NCI-H2081 (cell line): ENCODE measurements at places on chromosomes 2 and 18.
A peak's percentile ranks its signal among the peaks of the same experiment; 100 is the strongest.

DNA sequence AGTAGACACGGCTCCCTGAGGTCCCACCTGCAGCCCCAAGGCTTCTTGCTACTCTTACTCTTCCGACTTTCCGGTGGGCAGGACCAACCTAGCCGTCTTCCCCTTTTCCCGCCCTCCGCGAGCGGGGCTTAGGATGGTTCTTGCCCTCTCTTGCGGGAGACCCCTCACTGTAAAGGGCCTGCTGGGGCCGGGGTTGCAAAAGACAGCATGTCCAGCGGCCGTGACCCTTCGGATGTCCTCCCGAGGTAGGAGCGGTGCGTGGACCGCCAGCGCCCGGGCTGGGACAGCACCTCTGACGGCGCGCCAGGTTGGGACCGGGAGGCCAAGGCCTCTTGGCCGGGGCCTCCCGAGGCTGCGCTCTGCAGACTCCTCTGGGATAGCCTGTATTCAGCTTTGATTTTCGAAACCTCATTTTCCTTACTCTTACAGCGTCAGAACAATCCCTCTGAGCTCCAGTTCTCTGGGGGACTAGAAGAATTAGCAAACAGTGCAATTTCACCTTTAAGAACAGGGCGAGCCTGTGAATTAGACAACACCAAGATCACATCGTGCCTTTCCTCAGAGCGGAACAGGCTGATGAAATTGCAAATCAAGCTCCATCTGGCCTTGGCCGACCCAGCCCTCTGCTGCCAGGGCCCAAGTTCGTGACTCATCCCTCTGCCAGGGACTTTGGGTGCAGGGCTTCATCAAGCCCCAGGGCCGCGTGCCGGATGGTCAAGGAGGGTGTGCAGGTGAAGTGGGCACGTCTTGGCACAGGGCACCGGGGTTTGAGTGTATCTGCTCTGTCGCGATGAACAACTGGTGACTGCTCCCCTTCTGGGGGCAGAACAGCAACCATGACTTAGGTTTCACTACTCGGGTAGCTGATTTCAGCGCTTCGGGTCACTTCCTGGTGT, 777 bp downstream of the MOCOS start:
- no peak for DNase-seq

DNA sequence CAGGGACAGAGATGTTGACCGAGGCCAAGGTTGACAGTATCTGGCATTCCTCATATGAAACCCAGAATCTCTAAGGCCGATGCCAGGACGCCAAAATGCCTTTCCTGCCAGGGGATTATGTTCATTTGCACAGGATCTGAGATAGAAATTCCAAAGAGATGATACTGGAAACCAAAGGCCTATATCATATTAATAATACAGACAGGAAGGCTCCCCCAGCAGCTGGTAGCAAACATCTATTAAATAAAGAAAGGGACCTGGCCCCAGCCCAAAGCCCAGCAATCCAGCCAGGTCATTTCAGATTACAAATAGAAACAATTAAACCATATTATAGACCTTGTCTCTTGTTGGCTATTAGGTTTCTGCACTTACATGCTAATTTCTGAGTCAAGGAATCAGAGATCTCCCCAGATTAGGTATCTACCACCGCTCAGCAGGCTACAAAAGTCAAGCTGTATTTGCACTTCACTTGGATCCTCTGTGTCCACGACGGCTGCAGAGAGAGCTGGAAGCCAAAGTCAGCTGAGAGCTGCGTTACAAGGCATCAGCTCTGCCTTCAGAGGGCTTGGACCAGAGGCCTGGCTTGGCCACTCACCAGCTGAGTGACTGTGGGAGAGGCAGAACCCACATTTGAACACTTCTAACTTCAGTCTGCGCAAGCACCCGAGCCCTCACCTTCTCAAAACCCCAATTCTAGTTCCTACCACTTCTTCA, 269.3 kb upstream of the SIX2 start:
- peak; percentile 64 for DNase-seq

GRCh38 chr18:2699001-2699400, 43.5 kb downstream of the SMCHD1 start:
- no peak for DNase-seq

GRCh38 chr2:80469428-80469827, 164.9 kb upstream of the LRRTM1 start:
- DNase-seq, result no peak

- no peak for DNase-seq
Observed at GRCh38 chr2:217706513-217706912, 296.3 kb downstream of the TNS1 start.
